ENCODE measurements at places on chromosomes 1 and 21.

DNA sequence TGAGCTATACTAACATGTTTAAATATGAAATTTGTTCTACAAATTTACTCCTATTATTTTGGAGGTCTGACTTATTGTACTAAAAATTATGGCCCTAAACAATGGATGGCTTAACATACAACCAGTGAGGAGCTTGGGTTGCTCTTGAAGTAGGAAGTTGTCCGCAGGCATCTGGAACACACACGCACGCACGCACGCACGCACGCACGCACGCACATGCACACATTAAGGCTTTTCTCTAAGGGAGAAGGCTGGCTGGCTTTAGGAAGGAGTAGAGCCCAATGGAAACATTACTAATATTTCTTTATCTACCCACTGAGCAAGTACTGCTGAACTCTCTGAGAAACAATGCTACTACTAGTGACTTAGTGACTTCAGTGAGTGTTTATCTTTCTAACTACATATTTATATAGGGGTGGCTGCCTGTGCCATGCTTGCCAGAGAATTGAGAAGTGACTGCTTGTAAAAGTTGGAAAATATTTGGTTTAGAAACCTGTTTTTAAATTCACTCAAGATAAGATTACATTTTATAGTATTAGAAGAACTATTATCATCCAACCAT lies 16.2 kb upstream of the ARHGAP29 start:
- DNase-seq: no peak

DNA sequence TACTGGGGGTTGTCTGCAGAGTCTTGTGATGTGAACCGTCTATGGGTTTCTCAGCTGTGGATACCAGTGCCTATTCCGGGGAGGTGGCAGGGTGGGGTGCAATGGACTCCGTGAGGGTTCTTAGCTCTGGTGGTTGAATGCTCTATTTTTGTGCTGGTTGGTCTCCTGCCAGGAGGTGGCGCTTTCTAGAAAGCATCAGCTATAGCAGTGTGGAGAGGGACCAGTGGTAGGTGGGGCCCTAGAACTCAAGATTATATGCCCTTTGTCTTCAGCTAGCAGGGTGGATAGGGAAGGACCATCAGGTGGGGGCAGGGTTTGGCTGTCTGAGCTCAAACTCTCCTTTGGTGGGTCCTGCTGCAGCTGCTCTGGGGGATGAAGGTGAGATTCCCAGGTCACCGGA lies 127.3 kb upstream of the PLD5 start:
- no peak for DNase-seq

DNA sequence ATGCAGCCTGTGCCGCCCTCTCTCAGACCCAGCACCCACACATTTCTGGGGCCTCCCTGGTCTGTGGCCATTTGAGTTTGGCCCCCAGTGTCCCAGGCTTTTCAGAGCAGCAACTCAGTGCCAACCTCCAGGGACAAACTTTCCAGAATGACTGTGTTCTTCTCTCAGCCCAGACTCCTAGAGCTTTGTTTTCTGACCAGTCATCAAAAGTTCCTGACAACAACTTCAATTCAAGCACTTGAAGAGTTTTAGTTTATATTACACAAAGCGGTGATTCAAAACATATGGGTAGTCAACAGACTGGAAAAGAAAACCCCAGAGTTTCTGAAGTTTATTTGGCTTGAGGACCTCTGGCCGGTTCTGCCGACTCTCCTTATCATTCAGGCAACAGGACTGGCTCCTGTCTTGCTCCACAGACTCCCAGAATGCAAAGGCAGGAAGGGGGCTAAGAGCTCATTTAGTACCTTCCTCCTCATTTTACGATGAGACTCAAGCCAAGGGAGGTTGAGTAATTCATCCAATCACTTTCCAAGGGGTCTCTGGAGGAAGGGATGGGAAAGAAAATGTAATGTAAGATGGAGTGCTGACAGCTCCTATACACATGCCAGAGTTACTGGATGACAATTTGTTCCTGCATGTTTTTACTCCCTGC lies 27.0 kb upstream of the TIAM1 start:
- DNase-seq: no peak

DNA sequence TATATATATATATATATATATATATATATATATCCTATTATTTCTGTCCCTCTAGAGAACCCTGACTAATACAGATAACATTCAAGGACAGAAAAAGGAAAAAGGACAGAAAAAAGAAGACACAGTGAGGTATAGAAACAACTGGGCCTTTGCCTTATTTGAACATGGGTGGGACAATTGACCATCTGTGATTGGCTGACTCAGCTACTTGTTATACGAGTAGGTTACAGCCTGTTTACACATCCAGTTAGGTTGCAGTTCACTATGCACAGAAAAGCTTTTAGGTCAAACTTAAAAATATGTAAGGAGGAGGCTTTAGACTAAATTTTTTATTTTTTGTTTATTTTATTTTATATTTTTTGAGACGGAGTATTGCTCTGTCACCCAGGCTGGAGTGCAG lies 39.8 kb upstream of the RGS8 start:
- DNase-seq: no peak

GRCh38 chr1:154574716-154575115 lies 7.1 kb downstream of the CHRNB2 start:
- DNase-seq: no peak

- DNase-seq: no peak
Observed at GRCh38 chr1:47575855-47576757, 138.3 kb downstream of the FOXD2 start.

DNA sequence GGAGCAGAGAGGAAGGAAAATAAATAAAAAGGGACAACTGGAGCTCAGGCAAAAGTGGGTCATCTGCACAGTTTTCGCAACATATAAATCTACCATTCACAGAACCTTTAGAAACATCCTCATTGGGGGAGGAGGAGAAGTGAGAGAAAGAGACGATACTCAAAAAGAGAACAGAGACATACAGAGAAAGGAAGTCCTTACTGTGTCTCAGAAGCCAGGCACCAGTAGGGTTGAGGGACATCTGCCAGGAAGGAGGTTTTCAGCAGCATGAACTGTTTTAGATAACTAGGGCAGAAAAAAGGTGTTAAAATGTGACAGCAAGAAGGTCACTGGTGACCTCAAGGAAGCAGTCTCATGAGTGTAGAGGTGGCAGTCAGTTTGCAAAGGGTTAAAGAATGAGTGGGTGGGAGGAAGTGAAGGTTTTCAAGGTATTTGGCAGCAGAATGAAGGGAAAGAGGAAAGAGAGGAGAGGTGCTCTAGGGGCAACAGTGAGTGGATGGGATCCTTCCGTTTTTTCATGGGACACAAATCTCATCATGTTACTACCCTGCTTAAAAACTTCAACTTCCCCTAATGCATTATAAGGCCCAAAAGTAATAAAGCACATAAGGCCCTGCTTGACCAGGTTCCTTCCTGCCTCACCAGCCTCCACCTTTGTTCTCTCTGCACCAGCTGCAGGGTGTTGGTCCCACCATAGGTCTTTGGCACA lies 9.5 kb downstream of the JAK1 start:
- peak; percentile 44 for DNase-seq

- DNase-seq: no peak
Observed at GRCh38 chr1:246491551-246492053, 15.5 kb downstream of the SMYD3 start.

DNA sequence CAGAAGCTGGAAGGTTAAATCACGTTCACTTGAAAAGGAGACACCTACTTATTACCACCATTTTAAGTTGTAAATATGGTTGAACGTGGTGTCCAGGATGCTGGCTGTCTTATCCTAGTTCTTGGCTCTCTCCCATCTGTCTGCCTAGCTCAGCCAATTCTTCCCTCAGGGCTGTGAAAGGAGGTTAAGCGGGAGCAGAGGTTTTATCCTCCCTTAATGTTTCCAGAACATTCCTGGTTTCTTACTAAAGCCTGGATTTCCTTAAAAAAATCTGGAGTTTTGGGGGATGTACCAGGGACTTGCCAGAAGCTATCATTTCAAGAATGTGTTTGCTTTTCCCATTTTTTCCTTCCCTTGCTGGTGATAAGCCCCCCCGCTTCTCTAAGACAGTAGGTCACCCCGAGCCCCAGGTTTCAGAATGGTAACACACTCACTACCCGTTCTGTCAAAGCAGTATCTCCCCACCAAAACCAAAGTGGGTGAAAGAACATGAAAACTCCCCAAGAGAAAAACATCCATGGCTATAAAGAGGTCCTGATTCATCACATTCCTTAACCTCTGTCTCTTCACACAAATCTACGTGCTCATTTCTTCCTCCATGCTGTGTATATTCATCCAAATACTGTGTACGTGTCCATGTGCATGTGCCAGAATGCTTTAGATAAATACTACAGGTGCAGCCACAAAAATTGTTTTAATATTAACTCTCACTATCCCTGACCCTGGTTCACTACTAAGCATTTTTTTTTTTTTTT lies 114.7 kb downstream of the MAP3K21 start:
- no peak for DNase-seq

DNA sequence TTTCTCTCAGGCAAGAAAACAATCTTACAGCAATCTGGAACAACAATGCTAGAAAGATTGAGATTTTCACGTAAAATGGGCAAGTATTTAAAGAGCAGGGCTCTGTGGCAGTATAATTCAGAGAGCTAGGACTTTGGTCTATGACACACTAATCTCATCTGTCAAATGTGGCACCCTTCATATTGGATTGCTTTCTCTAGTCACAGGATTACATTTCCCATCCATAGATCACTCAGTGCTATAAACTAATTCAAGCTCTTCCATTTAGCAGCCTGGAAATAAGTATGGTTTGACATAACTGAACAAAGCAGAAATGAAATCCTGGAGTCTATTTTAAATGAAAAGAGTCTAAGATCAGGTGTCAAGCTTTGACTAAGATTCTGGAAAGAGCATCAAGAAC lies 263.1 kb upstream of the TMPRSS15 start:
- DNase-seq: no peak

GRCh38 chr1:38370716-38371504 lies 324.3 kb upstream of the POU3F1 start:
- DNase-seq: no peak

DNA sequence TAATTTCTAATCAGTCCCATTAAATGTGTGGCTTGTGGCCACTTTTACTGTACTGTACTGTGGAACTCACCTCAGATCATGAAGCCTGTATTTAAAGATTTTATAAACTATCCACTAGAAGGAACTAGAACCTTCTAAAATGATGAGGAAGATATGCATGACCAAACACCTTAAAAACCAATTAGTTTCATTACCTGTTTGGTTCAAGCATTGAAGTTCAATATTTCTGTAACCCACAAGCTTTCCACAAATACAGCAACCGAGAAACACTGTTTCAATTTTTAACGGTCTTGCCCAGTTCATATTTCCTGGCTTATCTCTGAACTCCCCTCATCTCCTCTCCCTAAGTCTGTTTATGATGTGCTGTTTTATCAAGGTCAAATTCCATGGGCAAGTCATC lies 264.3 kb upstream of the PLD5 start:
- no peak for DNase-seq

GRCh38 chr1:214438075-214438474 lies 113.3 kb downstream of the PTPN14 start:
- no peak for DNase-seq

DNA sequence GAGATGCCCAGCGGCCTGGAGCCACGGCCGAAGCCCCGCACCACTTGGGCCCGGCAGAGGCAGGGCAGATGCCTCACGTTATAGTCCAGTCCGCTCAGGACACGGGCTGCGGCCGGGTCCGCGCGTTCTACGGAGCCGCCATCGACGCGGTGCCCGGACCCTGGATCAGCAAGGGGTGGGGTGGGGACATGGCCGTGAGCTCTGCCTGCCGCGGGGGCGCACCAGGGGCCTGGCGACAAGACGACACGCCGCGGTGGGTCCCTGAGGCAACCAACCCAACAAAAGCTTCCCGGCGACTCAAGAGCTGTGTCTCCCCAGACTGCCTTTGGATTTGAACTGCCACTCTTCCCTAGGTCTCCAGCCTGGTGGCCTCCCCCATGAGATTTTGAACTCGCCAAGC lies 211.4 kb upstream of the GREM2 start:
- no peak for DNase-seq

DNA sequence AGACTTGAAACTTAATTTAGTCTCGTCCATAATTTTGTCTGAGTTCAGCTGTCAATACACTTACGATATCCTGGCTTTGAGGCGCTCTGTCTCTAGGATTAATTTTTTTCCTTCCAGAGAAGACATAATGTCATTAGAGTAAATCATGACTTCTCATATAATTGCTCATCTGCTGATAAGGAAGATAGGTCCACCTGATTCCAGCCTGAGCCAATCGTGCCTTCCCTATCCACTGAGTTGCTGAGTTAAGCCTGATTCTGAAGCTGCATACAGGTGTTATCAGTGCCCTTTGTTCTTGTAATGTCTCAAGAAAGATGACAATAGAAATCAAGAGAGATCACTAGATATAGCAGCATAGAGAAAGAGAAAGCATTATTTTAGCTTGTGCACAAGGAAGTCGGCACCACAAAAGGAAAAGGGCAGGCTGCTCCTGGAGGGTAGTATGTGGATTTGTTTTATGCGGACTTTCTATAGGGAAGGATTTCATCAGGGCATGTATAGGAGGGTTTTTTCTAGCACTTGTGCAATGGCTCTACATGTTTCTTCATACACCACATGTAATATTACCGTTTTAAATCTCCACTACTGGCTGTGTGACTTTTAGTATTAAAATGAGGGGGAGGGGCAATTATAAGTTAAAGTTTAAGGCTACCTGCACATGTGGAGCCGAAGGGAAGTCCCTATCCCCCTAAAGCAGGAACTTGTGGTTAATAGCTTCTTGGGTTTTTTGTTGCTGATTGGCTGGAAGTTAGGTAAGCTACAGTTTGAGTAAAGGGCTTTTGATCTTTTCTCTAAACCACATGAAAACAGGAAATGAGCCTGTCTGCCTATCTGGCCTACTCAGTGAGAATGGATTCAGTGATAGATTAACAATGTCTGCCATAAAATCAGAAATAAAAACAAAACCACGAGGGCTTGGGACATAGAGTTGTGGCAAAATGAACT lies 133.4 kb downstream of the PLPPR5 start:
- peak; percentile 1 for DNase-seq

DNA sequence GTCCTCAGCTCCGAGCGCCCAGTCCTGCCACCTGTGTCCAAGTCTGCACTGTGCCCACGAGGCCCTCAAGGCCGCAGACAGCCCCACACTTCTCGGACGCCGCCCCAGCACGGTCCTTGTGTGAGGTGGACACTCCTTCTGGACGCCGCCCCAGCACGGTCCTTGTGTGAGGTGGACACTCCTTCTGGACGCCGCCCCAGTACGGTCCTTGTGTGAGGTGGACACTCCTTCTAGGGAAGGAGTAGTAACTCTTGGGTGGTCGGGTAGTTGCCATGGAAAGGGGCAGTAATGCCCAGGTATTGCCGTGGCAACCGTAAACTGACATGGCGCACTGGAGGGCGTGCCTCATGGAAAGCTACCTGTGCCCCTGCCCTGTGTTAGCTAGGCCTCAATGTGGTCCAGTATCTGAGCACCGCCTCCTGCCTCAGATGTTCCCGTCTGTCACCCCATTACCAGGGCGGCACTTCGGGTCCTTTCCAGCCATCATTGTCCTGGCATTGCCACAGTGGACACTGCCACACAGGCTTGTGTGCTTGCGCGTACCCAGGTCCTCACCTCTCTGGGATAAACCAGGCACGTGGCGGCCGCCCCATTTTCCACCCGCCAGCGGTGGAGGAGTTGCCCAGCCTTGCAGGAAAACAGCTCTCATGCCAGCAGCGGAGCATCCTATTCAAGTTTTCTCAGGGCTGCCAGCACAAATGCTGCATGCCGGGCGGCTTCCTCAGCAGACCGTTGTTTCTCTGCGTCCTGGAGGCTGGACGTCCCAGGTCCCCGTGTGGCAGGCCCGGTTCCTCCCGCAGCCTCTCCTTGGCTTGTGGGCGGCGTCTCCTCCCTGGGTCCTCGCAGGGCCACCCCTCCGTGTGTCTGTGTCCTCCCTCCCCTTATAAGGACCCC lies 40.8 kb upstream of the POFUT2 start:
- DNase-seq: no peak

- peak; percentile 15 for DNase-seq
Observed at GRCh38 chr21:45607021-45607908, 36.3 kb upstream of the PCBP3 start.
